Thoracic aorta (tissue), 2 donors: ENCODE measurements at places on chromosomes 3 and 15.

DNA sequence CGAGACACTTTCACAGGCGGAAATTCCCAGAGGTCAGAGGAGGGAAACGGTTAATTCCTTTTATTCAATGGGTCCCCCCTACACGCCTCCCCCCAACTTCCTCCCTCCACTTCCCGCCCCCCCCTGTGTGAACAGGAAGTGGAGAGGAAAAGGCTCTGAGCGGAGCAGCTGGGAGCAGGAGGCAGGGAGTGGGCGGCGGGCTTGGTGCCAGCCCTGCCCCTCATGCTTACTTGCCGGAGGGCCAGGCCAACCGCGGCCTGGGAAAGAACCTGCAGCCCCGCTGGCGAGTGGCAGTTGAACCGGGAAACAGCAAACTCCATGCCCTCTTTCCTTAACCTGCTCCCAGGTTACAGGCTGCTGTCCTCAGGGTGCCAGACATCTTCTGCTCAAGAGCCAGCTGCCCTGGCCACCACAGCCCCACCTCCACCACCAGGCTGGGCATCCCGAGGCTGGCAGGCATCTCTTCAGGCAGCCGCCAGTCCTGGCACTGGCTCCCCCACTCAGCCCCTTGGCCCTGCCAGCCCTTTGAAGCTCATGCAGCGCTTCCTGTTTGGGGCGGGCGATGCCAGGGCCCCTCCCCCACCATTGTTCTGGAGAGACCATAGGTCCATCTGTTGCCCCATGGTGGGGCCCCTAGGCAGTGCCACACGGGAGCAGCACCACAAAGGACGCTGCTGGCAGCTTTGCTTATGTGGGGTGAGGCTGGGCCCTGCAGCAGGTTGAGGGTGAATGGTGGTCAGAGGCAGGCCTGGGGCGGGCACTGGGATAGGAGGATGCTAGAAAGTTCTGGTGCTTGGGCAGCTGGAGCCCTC is 12.9 kb downstream of the VPS18 start:
- no peak for DNase-seq

DNA sequence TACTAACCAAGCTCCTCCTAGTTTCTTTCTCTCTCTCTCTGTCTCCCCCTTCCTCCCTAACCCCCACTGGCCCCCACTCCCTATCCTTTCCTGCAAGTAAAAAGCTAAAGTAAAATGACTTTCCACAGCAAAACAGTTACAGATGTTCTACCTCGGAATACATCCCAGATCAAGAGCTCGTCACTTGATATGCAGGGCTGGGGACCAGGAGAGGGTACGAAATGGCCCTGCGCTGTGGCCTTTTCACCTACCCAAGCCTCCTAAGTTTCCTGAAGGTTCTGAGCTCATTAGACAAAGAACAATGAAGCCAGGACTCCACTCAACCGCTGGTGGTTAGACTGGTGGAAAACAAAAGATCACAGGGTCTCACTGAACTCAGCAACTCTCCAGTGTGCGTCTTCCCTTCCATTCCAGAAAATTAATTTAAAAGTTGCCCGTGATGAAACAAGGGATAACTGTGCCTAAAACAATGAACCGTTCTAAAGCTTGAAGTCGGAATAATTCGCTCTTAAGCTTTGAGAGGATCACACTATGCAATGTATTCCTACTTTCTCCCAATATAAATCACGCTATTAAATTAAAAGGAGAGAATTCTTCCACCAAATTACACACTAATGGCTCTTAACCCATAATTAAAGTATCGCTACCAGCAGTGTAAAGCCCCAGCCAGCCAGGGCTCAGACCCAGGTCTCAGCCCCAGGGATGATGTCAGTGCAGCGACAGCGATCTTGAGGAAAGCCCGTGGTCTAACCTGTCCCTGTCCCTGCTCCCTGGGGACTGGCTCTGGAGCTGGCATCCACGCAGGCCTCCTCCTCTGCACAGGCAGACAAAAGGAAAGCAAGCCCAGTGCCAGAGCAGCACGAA is 5.0 kb downstream of the VGLL4 start:
- no peak for DNase-seq

DNA sequence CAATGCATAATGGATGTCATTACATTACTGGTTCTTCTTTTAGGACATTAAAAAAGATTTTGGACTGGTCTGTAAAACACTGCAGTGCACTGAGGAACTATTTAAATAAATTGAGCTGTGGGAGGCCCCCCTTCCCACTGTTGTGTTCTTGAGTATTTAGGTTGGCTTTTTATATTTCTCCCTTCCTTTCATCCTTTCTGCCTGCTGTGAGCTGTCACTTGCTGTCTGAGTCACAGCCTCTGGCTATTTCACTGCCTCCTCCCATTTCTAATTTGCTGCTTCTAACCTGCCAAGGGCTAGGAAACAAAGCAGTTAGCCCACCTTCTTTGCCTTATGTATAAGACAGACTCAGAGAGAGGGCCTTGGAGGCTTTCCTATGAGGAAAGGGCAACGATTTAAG is 89.0 kb upstream of the FNDC3B start:
- no peak for DNase-seq

DNA sequence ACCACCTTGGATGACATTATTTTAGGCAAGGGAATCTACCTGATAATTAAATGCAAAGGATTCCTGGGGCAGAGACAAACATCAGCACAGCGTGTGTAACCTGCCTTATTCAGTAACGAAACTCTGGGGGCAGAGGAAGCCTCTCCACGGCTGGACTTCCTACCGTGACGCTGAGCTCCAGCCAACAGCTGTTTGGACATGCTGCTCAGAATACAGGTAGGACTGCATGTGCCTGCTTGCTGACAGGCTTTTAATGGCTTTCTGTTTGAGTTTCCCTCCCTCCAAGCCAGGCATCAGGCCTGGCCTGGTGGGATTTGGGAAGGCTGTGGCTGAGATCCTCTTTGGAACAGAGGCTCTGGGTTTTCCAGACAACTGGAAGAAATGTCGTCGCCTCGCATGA is 150.6 kb downstream of the ADAMTS17 start:
- no peak for DNase-seq

- no peak for DNase-seq
Observed at GRCh38 chr15:88504445-88504844, 36.9 kb downstream of the MRPS11 start.

- no peak for DNase-seq
Observed at GRCh38 chr3:62837145-62837787, 38.0 kb downstream of the CADPS start.
